HuH-7 (cell line): ENCODE measurements at places on chromosomes 11 and 22.

DNA sequence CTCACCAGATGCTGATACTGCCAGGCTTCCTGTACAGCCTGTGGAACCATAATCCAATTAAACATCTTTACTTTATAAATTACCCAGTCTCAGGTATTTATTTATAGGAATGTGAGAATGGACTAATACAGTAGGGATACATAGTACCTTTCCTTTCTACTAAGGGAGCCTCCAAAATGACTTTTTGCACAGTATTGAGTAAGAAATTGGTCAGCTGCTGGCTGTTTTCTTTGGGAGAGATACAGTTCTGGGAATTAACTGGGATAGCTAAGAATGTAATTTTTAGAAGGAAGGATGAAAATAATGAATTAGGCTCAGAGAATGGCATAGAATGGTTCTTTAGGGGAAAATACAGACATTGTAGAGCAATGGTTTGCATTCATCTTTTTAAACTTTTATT is 426.0 kb upstream of the DDI1 start:
- no peak for DNase-seq

- peak; percentile 51 for DNase-seq
These were observed 28.4 kb downstream of the SHANK3 start for GRCh38 chr22:50701076-50701419.

DNA sequence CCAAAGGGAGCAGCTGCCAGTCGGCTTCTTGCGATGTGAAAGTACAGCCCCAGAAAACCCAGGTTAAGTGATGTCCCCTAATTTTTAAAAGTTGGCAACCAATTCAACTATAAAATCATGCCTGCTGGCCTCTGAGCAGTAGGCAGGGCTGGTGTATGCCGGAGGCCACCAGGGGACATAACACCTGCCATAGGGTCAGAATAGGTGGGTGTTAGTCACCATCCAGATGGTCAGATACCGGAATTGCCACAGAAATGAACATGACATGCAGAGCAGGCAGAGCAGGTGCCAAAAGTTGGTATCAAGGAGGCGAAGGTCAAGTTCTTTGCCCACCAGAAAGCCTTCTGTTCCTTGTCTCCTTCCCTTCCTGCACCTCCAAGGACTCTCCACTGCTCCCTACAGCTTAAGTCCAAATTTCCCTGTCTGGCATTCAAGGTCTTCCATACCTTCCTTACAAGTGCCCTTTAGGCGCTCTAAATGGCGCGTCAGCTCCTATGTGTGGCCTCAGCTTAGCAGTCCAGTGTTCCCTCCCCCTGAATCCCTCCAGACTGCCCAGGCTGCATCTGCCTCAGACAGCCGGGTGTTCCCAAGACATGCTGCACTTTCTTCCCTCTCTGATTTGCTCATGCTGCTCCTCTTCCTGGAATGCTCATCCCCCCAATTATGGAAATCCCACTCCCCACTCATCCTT is 45.1 kb downstream of the PTPRJ start:
- DNase-seq: no peak

DNA sequence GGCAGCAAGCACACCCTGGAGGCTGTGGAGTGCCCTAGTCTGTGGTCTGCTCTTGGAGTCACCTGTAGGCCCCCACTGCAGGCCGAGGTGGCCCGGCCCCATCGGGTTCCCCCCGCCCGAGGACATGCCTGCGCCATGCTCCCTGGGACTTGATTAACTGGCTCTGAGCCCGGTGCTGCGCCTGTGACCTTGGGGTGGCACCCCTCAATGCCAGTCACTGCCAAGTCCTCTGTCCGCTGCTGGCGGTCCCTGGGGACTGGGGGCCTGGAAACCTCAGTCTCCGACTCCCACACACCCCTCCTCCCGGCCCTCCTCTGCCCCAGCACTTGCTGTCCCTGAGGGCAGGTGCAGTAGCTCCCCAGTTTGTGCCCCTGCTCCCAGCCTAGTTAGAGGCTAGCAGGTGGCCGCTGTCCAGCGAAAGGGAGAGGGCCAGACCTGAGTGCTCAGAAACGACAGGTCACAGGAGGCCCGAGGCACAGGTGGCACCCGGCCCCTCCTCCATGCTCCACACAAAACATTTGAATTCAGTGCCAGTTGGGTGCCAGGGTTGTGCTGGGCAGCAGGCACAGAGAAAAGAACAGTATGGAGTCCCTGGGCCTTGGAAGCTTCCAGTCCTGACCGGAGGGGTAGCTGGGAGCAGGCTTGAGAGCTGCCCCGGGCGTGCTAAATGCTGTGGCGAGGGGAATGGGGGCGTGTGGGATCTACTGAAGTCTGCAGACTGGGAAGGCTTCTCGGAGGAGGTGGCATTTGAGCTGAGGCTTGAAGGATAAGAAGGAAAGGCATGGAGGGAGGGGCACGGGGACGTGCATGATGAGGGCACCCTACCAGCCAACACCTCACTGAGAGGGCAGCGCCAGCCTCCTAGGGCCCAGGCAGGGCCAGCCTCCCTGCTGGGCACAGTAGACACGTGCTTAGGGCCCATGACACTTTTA is 16.4 kb upstream of the FLRT1 start:
- no peak for DNase-seq

DNA sequence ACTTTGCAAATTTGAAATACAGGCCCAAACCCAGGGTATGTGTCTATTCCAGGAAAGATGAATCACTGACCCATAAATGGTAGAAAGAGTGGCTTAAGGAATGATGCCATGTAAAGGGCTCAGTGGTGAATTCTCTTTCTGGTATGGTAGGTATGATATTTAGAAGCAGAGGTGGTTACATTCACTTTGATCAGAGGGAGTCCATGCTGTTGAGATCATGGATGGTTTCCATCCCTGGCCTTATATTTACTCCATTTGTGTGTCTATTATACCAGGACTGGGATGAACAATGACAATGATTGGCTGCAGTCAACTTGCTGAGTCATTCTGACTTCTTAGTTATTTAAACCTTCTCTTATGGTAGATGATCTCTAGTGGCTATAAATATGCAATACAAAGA is 419.8 kb upstream of the LRRC4C start:
- no peak for DNase-seq

DNA sequence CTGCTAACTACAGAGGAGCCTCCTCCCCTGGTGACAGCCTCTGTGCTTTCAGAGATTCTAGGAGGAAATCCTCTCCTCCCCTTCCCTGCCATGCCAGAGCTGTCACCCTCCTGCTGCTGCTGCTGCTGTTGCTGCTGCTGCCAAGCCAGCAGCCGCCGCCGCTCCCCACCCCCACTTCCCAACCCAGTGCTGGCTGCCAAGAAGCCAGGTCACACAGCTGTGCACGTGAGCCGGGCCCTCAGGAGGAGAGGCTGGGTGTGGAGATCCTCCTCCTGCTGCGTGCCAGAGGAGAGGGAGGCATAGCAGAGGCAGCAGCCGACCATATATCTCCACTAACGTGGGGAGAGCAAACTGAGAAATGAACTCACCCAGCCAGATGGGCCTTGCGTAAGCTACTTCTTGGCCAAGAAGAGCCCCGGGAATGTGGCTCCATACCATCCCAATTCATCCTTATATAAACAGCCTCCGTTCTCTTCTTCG is 12.4 kb downstream of the CRY2 start:
- DNase-seq: no peak

- no peak for DNase-seq
These were observed 104.3 kb downstream of the KCNQ1 start for GRCh38 chr11:2549080-2549479.

- DNase-seq: peak; percentile 85
These were observed 6.3 kb upstream of the KDELR3 start for GRCh38 chr22:38461414-38462081.

GRCh38 chr11:134665571-134666270 is 253.7 kb upstream of the B3GAT1 start:
- no peak for DNase-seq

- peak; percentile 87 for DNase-seq
These were observed at the start of gene CELSR1 for GRCh38 chr22:46537225-46537945. Gene CELSR1 (minus strand): TSS chr22:46537620. CDS start chr22:46537170, 450 bp downstream.

GRCh38 chr22:23862103-23862502 is 4.4 kb downstream of the SLC2A11 start:
- peak; percentile 77 for DNase-seq

- DNase-seq: no peak
These were observed 80.2 kb downstream of the RPS6KA4 start for GRCh38 chr11:64438986-64439771.

DNA sequence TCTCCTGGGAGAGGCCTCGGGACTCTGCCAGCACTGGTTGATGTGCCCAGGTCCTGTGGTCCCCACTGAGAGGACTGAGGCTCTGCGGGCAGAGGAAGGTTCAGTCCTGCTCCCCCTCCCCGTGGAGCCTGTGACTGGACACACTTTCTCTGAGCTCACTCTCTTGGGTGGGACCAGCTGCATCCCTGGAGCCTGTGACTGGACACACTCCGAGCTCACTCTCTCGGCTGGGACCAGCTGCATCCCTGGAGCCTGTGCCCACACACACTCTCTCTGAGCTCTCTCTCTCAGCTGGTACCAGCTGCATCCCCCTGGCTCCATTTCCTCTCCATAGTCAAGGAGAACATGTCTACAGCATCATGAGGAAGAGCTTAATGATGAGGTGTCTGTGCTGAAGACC is 39.5 kb downstream of the TOLLIP start:
- DNase-seq: no peak
